ENCODE measurements at places on chromosomes 6 and 20.

GRCh38 chr6:131923356-131923755 lies 27.8 kb downstream of the CCN2 start:
- no peak for DNase-seq

GRCh38 chr6:22682979-22683378 lies 113.6 kb downstream of the HDGFL1 start:
- DNase-seq, result no peak

GRCh38 chr20:53557130-53557529 lies 36.5 kb downstream of the ZNF217 start:
- no peak for DNase-seq

DNA sequence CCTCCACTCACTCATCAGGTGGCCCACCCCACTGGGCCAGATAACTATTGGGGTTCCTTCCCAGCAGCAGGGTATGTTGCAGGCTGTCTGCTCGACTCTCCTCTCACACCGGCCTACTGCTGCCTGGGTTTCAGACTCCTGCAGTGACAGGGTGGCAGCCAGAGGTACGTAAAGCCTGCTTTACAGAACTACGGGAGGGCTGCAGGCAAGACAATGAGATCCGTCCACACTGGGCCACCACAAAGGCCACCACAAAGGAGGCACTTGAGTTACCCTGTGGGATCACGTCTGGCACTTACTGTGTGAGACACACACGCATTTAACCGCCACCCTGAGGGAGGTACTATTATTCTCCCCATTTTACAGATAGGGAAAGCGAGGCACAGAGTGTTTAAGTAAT lies 78.5 kb downstream of the NFATC2 start:
- no peak for DNase-seq

- no peak for DNase-seq
Observed at GRCh38 chr6:110878751-110879522, 4.4 kb downstream of the AMD1 start.

DNA sequence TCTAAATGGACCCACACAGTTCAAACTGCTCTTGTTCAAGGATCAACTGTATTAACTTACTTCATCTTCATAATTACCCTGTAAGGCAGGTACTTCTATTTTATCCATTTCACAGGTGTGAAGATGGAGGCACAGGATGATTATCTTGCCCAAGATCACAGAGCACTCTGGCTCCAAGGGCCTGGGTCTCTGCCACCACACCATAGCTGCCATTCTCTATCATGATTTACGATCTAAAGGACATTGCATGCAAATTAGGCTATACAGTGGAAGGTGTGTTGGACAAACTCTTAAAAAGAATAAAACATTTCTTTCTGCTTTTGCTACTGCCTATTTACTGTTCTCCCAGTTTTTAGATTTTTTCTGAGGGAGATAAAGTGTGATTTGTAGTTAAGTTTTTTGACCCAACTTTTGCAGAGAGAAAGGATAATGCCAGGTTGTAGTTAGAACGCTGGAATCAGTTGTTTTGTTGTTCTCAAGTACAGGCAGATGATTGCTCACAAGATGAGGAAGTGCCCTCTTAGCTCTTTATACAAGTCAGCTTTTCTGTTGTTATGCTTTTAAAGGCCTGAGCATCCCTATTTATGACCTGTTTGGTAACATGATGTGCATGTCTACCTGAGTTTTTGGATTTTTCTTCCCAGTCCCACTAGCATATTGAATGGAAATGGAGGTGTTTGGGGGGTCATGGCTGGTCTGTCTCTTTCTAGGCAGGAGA lies 247.9 kb downstream of the ZFAND3 start:
- no peak for DNase-seq

DNA sequence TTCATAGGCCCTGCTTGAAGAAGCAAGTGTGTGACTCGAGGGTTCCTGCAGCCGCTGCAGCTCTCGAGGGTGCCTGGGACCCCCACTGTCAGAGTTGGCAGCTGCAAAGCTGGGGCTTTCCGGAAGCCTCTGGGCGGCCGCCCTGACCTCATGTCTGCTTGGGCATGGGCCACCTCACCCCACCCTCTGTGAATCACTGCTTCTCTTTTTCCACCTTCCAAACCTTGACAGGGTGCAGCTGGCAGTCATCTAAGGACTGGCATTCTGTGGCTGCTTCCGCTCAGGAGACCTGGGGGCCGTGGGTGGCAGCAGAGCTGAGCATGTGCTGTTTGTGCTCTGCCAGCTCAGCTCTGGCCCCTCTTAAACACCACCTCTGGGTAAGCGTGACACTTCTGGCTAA lies 32.0 kb downstream of the ERMARD start:
- no peak for DNase-seq

DNA sequence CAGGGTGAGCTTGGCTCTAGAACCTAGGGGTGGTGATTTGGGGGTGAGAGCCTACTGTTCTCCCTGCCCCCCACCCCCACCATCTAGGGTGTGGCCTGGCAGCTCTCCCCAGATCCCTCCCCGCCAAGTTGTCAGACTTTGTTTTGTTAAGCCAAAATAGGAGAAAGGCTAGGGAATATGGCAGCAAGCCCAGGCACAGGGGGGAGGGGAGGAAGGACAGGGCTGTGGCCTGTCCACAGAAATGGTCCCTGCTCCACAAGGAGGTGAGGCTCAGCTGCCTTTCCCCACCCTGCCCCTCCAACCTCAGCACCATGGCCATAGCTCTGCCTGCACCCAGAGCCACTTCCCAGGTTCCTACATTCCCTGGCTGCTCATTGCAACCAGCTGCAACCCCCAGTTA lies 17.2 kb downstream of the SCUBE3 start:
- DNase-seq, result no peak

DNA sequence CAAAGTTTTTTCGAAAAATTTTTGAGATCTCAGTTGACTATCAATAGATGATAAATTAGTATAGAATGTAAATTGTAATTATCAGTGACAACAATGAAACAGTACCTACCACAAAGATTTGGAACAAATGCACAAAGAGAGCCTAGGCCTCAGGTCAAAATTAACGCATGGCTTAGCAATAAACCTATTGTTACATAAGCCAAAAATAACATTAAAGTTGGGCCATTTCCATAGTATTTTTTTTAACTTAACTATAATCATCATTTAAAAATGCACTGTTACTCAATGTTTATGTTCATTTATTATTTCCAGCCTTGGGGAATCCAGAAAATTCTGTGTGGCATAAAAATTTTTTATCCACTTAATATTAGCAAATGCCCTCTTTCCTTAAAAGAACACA lies 117.0 kb downstream of the EPB41L2 start:
- no peak for DNase-seq

- DNase-seq, result no peak
Observed at GRCh38 chr6:22557007-22557406, 12.4 kb upstream of the HDGFL1 start.

GRCh38 chr6:156825475-156825874 lies 48.3 kb downstream of the ARID1B start:
- DNase-seq, result no peak

DNA sequence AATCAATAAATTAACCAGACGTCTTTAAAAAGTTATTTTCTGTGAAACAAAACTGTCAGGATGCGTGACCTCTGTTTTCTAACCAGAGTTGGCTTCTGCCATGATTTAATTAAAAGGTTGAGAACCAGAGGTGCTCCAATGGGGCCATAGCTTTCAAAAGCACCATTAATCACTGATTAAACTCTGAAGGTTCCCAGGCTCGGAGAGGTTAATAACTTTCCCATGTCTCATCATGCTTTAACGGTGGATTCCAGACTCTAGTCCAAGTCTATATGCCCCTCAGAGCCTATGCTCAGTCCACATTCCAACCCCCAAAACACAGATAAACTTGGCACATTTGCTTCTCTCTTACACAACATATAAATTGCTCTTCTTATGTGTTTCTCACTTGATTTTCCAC lies 95.5 kb downstream of the SNAP91 start:
- no peak for DNase-seq

DNA sequence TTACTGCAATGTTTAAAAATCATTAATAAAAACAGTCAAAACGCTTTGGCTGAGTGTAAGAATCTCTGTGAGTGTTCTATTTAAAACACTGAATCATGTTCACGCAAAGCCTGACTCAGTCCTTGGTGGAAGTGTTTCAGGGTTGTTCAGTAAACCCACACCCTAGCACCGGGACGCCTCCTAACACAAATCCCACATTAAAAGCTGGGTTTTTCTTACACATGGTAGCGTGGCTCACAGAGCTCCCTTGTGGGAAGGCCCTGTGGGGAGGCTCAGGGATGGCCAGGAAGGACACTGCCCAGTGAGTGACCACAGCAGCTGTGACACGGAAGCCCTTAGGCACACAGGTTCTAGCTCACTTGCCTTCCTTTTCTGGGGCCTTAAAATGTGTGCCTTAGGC lies 80.2 kb downstream of the GMPR start:
- DNase-seq, result no peak

- no peak for DNase-seq
Observed at GRCh38 chr20:47126709-47127108, 229.8 kb downstream of the ZMYND8 start.

- DNase-seq, result no peak
Observed at GRCh38 chr6:133407320-133408100, 166.4 kb downstream of the EYA4 start.

GRCh38 chr20:17873410-17874270 lies 95.0 kb downstream of the SNX5 start:
- DNase-seq, result no peak
